Activated T-cell treated with anti-CD3 and anti-CD28 coated beads, Interleukin-2, amount 50 U/mL, for 48 hours (primary cell): ENCODE measurements at places on chromosomes 5 and 9.
A peak's percentile ranks its signal among the peaks of the same experiment; 100 is the strongest.

- DNase-seq: peak; percentile 62
These were observed at the start of gene MSANTD3 for GRCh38 chr9:100426530-100427365. Gene MSANTD3, plus strand, starts transcription at chr9:100427143. Its CDS starts 14,796 bp downstream, at chr9:100441939.

DNA sequence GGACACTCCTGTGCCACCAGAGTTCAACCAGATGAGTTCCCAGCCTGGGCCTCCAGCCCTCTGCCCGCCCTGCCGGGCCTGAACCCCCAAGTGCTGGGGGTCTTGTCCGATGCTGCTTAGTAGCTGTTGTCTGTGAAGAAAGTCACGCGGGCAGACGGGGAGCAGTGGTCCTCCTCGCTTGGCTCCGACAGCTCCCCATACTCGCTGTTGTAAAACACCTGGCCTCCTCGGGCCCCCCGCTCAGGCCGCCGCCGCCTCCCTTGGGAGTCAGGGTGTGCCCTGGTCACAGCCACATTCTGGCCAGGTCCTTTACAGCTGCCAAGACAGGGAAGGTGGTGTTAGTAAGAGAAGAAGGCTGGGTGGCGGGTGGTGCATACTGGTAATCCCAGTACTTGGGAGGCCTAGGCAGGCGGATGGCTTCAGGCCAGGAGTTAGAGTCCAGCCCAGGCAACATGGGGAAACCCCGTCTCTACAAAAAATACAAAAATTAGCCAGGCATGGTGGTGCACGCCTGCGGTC is 11.8 kb upstream of the SCGB3A1 start:
- DNase-seq: no peak

- DNase-seq: no peak
These were observed 70.5 kb upstream of the GFPT2 start for GRCh38 chr5:180423598-180423997.

DNA sequence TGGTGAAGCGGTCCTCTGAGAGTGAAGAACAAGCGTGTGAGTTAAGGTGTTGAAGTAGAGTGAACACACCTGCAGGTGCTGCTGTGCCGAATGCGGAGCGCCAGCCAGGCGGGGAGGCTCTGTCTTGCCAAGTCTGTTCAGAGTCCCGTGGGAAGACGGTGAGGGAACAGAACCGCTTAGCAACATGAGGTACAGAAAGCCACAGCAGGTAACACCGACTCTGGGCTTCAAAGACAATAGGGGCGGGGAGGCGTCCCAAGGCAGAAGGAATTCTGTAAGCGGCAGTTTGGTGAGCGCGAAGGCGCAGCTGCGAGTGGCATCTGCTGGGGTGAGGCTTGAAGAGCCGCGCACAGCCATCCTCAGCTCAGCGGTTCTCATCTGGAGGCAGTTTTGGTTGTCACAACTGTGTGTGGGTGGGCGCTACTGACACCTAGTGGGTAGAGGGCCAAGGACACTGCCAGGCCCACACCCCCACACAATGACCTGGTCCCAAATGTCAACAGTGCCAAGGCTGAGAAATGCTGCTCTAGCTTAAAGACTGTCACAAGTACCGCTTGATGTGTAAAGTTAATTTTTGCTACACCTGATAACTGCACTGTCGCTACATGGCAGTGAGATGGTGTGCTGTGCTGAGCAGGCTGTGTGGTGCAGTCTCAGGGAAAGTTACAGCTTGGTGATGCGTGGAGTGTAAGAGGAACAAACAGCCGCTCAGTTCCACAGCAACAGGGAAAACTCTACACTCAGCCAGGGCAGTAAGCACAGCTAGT is 67.4 kb upstream of the TBC1D9B start:
- no peak for DNase-seq

DNA sequence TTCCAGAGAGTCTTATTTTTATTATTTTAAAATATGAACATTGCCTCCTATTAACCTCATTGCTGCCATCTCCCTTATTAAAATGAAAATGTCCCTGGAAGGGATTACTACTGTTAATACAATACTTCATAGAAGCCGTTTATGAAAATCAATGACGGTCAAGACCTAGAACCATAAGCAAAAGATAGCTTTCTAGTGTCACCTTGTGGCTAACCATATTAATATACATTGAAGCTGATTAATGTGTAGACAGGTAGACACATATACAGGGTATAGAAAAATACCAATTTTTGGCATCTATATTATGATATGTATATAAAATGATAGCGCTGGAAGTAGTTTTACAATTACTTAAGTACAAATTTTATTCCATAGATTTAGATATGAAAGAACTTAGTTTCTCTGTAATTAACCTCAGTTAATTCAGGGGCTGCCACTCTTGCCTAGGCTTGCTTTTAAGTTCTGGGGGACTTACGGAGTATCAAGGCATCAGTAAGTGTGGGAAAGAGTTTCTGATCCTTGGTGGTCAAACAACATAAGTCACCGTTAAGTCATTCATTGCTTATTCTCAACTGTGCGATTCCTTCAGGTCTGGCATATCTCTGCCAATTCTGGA is 2.5 kb upstream of the YTHDC2 start:
- DNase-seq: no peak
